ENCODE measurements at places on chromosomes 5 and 9.

DNA sequence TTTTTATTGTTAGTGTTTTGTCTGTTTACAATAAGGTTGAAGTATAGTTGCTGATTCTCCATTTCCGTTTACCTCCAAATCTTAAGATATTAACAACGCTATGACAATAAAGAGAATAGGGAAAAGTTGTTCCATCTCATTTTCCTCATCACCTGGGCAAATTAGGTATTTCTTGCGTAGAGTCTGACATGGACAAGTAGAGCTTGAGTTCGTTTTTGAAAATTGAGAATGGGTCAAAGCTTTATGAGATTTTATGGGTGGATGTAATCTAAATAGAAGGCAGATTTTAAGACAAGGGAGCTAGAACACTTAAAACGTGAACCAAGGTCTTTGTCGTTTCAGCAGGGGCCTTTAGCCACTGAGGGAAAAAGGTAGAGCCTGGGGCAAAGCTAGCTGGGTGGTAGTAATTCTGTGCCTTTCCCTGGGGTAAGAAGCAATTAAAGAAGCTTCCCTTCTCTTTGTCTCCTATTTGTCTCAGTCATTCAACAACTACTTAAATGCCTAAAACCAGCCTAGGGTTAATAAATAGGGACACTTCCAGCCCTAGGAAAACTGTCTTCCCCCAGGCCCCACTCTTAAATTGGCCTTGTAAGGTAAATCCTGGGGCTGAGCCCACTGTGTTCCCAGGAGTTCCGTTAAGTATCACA is 551 bp upstream of the CAAP1 start:
- no peak for DNase-seq

DNA sequence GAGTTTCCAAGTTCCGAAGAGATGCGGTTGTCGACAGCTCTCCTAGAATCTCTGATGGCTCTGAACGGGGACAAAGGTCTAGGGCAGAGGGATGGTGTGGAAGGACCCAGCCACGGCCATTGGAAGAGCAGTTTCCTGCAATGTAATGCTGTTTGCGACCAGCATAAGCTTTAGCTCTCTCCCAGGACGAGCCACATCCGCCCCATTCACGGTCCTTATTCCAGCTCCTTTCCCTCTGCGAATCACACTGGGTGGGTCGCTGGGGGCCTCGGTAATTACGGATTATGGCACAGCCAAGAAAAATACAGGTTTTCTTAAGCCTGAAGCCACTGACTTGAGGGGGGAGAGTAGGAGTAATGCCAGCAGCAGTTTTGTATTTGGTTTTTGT is 22.7 kb downstream of the ANXA2R start:
- no peak for DNase-seq

GRCh38 chr5:143892908-143893307 is 80.9 kb downstream of the HMHB1 start:
- no peak for DNase-seq

- DNase-seq: no peak
Observed at GRCh38 chr9:33466565-33467495, 6.9 kb downstream of the NOL6 start.

- no peak for DNase-seq
Observed at GRCh38 chr5:110753600-110753999, 14.8 kb downstream of the SLC25A46 start.

DNA sequence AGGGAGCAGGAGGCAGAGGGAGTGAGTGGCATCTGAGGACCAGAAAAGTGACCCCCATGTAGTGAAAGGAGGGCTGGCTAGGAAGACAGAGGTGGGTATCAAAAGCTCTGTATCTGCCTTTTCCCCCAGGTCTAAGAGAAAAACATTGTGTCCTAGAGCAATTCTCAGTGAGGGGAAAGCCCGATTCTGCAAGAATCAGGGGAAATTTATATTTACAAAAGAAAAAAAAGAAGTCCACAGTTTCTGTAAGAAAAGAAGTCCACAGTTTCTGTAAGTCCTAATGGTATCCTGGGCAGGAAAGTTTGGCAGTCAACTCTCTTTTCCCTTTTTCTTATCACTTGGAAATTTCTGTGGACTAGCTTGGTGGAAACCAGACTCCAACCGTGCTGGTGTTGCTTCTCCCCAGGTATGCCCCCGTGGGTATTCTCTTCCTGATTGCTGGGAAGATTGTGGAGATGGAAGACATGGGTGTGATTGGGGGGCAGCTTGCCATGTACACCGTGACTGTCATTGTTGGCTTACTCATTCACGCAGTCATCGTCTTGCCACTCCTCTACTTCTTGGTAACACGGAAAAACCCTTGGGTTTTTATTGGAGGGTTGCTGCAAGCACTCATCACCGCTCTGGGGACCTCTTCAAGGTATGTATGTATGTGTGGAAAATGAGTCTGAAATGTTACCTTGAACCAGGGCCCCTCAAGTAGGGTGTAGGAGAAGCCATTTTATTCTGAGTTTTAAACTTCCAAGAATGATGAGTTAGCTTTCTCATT is 73.0 kb downstream of the SLC1A3 start:
- DNase-seq: no peak

DNA sequence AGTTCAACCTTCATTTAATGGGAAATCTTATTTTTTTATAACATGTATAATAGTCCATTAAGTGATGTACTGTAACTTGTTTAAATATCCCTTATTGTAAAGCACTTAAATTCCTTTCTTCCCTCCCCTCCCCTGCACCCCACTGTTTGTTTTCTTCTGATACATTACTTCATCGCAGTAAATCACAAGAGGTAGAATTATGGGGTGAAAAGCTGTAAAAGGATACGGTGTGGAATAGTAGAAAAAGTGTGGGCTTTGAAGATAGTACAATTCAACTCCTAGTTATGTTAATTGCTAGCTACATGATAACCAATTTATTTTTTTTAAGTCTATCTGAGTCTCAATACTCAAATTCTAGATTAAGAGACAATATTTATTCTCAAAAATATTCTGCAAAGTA is 41.9 kb upstream of the MACIR start:
- DNase-seq: no peak

GRCh38 chr9:20592673-20593072 is 29.6 kb downstream of the MLLT3 start:
- DNase-seq: peak; percentile 59

GRCh38 chr9:32665101-32665500 is 29.6 kb upstream of the TAF1L start:
- DNase-seq: peak; percentile 90

DNA sequence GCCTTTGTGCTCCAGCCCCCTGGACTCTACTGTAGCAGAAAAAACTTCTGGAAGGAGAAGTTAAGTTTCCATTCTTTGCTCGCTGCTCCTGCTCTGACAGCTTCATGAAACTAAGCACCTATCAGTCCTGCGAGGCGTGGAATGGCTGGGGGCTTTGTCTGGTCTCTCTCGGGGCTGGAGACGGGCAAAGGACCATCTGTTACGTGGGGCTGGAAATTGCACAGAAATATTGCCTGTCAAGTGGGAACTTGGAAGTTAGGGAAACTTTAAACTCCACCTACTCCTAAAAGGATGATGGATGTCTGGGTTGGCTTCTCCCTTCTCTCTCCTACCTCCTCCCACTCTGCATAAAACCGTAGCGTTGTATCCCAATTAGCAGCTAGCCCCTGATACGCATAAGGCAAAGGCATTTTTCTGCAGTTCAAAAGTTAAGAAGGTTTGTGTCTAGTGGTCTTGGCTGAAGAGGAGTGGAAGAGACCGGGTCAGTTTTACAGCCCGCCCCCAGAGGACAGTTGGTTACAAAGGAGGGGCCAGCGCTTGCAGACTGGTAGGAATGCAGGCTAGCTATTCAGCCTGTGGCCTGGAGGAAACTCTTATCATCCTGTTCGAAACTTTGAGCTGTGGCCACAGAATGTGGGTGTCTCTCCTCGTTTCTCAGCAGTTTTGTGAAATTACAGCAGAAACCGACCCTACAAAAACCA is 1.3 kb downstream of the FBXL7 start:
- DNase-seq: peak; percentile 48

GRCh38 chr9:84374516-84374915 is 34.0 kb upstream of the SLC28A3 start:
- no peak for DNase-seq

DNA sequence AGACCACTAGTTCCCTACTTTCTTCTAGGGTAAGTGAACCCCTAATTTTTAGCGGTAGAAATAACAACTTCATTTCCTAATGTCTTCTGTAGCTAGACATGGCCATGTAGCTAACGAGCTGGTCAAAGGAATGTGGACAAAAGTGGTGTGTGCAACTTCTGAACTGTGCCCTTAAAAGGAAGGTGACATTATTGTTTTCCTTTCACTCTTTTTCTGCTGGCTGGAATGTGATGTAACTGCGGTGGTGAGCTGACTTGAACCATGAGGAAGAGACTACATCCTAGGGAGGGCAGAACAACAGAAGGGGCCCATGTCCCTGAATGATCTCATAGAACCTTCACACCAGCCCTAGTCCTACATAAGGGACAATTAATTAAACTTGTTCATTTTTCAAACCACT is 1.3 kb upstream of the SNX2 start:
- no peak for DNase-seq

DNA sequence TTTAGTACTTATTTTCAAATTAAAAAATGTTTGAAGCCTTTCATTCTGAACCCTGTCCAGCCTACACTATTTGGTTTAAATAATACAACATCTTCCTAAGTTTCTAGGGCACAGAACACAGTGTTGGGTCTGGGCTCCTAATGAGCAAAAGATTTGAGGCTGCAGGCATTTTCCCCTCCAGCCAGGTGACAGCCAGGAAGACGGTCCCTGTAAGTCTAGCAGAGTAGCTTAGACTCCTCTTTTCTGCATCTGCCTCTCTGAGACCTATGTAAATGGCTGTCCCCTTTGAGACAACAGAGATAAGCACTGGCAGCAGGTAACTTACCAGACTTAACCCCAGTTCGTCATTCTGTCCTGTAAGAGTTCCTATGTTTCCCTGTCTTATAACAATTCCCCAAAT is 141.8 kb downstream of the CDC42SE2 start:
- no peak for DNase-seq
